Activated T-helper 2 cell treated with anti-CD3 and anti-CD28 coated beads, Interferon-gamma antibody, Interleukin-2, Interleukin-4, amounts not matched to agents 10 μg/mL and 5 μg/mL and 100 μg/mL, durations not matched to agents 14 hours and 24 hours and 36 hours (primary cell): ENCODE measurements at places on chromosomes 5 and 9.

DNA sequence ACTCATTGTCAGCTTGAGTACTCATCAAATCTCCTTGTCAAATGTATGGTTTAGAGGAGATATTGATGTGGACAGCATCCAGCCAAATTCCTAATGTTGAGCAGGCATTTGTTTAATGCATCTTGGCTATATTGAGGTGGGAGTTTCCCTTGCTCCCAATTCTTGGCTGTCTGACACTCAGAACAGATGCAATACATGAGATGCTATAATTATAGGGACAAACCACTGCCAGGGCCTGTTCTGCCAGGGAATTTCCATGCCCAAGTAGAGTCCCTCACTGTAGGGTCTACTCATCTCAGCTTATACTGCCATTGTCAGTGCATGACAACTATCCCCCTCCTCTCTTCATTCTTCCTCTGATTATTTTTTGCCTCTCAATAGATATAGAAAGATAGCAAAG is 392.0 kb upstream of the KCNN2 start:
- no peak for DNase-seq

DNA sequence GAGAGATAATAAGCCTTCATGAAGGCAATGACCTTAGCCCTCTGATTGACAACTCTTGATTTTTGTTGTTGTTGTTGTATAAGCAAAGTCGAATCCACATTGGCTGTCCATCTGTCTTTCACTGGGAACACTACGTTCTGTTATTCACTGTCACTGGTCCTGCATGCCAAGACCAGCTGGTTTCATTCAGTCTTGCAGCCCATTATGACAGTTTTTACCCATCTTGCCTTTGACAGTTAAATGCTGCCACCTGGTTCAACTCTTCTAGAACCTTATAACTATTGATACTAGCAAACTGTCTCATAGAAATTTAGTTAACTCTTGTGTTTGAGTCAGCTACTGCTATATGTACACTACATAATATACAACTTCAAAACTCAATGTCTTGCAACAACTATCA is 382.3 kb upstream of the CDH10 start:
- no peak for DNase-seq

DNA sequence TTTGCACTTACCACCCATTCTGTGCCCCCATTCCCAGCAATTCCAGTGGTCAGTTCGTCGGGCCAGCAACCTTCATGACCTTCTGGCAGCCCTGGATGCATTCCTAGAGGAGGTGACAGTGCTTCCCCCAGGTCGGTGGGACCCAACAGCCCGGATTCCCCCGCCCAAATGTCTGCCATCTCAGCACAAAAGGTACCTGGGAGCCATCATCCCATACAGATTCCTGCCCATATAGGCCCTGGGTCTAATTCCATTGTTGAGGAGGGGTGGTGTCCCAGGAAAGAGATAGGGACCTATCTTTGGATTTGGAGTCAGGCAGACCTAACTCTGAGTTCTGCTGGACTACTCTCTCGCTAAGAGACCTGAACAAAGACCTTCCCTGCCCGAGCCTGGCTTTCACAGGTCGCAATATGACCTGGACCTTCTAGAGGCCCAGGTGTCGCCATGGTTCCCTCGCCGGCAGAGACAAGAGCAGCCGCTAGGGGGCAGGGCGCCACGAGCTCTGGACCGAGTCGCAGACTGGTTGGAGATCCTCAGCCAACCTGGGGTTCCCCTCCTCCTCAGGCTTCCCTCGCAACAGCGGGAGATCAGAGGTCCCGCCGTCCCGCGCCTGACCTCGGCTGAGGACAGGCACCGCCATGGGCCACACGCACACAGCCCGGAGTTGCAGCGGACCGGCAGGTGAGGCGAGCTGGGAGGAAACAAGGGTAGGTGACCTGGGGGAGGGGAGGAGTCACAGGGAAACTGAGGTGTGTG is 3.1 kb downstream of the SLC4A9 start:
- DNase-seq: peak; percentile 74

GRCh38 chr5:80184235-80185023 is 71.4 kb downstream of the SERINC5 start:
- DNase-seq: no peak

GRCh38 chr9:16825971-16826625 is 44.4 kb downstream of the BNC2 start:
- DNase-seq: no peak

- no peak for DNase-seq
Observed at GRCh38 chr5:23437011-23437410, 70.4 kb upstream of the PRDM9 start.

DNA sequence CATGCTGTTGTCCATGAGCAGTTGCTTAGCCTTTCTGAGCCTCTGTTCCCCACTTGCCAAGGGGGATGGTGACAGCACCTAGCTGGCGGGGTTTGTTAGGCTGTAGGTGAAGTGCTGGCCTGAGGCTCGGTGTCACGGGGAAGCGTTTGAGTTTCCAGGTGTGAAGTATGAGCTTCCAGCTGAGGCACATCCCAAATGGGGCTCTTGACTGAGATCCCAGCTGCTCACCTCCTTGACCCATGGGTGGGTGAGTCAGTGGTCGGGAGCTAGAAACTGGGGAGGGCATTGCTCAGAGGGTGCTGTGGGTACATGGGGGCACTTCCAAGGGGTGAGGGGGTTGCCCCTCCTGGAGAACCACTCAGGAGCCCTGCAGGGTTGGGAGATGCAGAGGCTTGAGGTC is 26.4 kb upstream of the RNF130 start:
- no peak for DNase-seq

GRCh38 chr5:523441-524222 is 617 bp downstream of the SLC9A3 start:
- DNase-seq: no peak

GRCh38 chr9:99282406-99282805 is 60.3 kb downstream of the SEC61B start:
- no peak for DNase-seq

GRCh38 chr9:121743441-121744001 is 92.1 kb downstream of the DAB2IP start:
- no peak for DNase-seq

DNA sequence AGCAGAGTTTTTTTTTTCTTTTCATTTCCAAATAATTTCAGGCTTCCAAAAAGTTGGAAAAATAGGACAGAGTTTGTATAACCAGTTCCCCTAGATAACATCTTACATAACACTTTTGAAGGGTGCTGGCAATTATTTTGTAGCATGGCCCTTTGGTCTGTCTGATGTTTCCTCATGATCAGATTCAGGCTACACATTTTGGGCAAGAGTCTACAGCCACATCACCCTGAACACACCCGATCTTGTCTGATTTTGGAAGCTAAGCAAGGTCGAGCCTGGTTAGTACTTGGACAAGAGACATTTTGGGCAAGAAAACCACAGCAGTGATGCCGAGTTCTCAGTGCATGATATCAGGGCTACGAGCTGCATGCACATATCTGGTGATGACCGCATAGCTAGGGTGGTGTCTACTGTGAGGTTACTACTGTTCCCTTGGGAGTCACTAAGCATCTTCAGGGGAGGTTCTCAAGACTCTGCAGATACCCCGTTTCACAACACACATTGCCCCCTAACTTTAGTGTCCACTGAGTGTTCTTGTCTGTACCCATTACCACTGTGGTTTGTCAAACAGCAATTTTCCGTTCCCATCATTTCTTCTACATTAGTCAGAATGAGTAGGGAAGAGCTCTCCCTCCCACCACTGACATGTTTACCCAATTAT is 86.2 kb downstream of the TTC39B start:
- no peak for DNase-seq

GRCh38 chr5:60670749-60671148 is 29.2 kb downstream of the DEPDC1B start:
- DNase-seq: no peak

DNA sequence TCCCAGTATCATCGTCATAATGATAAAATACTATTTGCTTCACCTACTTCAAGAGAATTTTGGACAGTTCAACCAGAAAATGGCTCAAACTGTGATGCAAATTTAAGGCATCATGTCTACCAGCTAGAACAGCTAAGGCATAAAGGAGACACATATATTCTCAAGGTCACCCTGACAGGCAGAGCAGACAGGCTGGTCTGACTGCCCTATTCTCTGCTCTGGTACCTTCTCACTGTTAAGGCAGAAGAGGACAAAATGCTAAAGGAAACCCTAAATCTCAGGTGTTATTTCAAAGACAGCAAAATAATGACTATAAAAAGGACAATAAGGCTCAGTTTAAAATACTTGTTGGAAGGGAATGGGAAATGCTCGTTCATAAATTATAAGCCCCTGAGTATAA is 87.2 kb downstream of the MRPS27 start:
- no peak for DNase-seq

GRCh38 chr9:134930398-134930797 is 12.7 kb upstream of the FCN1 start:
- no peak for DNase-seq

- DNase-seq: no peak
Observed at GRCh38 chr9:113525831-113526230, 62.3 kb downstream of the RGS3 start.
